EH (cell line): ENCODE measurements at places on chromosomes 1 and 21.

DNA sequence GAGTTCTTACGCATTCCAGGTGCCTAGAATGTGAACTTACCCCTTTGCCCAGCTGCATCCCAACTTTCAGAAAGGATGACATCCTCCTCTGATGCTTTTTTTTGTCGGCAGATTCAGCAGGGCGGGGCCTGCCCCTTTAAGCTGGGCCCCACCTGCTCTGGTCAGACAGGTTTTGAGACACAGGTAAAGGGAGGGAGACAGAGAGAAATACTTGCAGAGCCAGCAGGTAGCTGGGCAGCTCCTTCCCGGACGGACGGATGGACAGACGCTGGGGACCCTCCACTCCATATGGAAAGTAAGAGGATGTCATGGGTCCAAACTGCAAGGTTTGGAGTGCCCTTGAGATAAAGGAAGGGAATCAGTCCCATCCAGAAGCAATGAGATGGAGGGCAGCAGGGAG, at the start of gene TMEM79:
Gene TMEM79 (plus strand): TSS at position 214 of the 400 bp plus-strand sequence. CDS start 902 bp downstream, outside the sequence.
- DNase-seq, result no peak

GRCh38 chr1:20476265-20477038, 9.6 kb downstream of the CAMK2N1 start:
- peak; percentile 72 for DNase-seq

GRCh38 chr1:970242-970972, 4.1 kb downstream of the PLEKHN1 start:
- no peak for DNase-seq

GRCh38 chr1:27878039-27878438, 5.7 kb downstream of the THEMIS2 start:
- no peak for DNase-seq

GRCh38 chr1:30472526-30472925, 250.9 kb downstream of the MATN1 start:
- DNase-seq, result no peak

DNA sequence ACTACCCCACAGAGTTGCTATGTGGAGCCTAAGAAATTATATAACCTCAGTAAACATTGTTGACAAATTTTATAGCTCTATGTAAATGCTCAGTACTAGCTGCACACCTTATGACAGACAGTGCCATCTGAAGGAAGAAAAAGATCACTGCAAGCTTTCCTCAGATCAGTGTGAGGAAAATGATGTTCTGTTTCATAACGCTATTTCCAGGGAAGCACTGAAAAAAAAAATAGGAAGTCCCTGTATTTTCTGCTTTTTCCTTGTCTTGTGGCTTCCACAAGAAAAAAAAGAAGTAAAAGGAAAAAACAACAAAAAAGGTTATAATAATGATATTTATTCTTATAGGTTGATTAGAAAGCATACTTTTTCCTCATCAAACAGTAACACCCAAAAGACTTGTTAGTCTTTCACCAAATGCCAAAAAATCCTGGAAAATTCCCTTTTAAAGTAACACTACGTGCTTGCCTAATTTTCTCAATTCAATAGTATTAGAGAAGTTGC, 23.2 kb downstream of the LYST start:
- DNase-seq, result peak; percentile 58

- no peak for DNase-seq
These were observed 369.3 kb upstream of the C1orf174 start for GRCh38 chr1:4269330-4269729.

DNA sequence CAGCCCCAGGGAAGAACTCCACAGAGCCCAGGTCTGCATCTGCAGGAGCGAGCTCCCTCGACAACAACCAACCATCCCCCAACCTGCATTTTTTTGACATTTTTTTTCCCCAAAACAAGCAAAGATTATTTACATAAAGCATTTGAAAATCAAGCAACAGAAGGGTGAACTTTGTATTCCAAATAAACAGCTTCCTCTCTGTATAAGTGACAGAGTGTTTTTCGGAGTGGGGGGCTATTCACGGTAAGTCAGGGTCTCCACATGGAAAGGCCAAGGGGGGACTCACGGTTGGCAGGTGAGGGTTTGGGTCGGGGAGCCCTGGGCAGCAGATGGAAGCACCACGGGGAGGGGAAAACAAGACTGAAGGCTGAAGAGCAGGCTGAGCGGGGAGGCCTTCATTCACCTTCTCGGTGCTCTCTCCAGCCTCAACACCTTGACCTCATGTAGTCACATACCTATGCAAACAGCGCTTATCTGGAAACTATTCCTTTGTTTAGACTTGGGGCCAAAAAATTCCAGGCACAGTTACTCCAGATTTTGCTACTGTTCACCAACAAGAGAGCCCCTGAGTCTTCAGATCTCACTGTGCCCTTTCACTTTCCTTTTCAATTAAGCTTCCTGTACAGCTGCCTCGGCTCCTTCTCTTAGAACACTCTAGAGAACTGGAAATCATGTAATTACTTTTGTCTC, 27.6 kb downstream of the C2CD2 start:
- DNase-seq, result peak; percentile 53

- no peak for DNase-seq
These were observed 33.5 kb downstream of the PCAT6 start for GRCh38 chr1:202844259-202844658.

GRCh38 chr1:190416239-190416638, 61.4 kb downstream of the BRINP3 start:
- no peak for DNase-seq

- no peak for DNase-seq
These were observed 24.5 kb upstream of the CYP4B1 start for GRCh38 chr1:46774297-46774696.

DNA sequence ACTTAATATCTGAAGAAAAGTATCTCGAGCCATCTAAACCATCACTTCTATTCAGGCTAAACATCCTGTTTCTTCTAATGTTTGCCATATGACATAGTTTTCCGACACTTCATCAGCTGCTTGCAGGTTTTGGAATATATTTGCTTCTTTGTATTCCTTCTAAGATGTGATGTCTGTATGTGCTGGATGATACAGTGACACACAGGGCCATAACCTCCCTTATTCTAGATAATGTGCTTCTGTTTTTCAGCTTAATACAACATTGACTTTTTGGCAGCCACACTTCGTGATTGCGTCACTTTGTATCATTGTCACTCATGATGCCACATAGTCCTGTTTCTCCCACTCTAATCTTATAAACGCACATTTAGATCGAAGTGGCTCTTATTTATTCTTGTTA, 156.3 kb downstream of the CRB1 start:
- no peak for DNase-seq

- no peak for DNase-seq
These were observed 18.8 kb downstream of the DHDDS start for GRCh38 chr1:26450908-26451307.

DNA sequence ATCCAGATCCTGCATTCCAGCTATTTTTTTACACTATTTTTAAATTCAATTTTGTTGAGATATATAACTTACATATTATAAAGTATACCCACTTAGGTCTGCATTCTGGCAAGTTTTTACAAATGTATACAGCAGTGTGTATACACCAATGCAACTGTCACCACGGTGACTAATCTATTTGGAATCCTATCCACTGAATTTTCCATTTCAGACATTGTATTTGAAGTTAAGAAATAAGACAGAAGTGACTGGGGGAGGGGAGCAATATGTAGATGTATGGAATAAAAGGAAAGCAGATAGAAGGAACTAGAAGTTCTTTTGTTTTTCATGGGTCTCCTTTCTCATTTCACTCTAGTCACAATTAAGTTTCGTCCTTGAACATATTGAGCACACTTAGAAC, 431.5 kb upstream of the CHRM3 start:
- DNase-seq, result no peak

GRCh38 chr1:114454539-114454938, 56.5 kb downstream of the TRIM33 start:
- DNase-seq, result no peak

DNA sequence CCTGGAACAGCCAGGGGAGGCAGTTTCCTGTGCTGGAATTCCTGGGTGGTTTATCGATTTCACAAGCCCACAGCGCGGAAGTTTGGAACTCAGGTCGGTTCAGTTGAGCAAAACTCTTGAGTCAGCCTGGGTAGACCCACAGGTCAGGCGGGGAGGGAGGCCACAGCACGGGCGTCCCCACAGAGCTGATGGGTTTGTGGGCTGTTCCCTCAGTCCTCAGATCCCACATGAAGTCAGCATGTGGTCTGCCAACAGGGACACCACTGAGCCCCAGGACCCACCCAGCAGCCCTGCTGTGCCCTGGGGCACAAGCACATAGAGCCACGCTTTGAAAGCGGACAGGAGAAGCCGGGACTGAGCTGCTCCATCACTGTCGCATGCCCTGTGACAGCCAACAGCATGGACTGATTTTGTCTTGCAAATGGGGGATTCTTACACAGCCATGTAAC, 17.4 kb downstream of the BMP8A start:
- peak; percentile 31 for DNase-seq

DNA sequence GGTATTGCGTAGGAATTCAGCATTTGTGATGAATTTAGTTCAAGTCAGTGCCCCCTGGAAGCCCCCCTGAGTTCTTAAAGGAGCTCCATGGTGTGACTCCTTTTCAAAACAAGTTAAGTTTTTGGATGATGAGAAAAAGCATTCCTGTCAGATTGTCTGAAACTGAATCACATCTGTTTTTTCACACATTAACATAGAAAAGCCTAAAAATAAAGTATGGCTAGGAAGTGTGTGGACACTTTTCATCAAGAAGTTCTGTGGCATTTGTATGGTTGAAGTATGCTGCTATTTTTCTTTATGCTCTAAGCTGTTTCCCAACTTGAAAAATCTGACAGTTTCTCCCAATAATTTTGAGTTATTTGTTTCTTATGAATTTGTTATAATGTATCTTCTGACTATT, 33.7 kb downstream of the PRDM2 start:
- DNase-seq, result peak; percentile 12

DNA sequence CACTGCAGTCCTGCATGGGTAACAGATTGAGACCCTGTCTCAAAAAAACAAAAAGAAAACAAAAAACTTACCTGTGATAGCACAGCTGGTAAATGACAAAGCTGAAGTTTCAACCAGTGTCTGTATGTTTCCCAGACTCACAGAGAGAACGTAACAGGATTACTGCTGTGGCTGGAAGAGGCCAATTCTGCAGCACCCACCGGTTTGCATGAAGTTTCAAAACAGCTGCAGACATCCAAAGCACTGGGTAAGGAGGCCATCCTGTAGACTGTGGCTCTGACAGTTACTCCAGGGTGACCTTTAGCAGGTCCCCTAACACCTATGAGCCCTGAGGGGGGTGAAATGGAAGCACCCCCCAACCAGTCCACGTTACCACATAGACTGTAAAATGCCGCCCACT, 7.5 kb downstream of the ID3 start:
- no peak for DNase-seq

GRCh38 chr1:58454385-58454784, 92.1 kb downstream of the OMA1 start:
- DNase-seq, result no peak

- DNase-seq, result no peak
These were observed 123.2 kb downstream of the PTPRC start for GRCh38 chr1:198761859-198762616.

- DNase-seq, result no peak
These were observed 44.9 kb upstream of the TSPAN2 start for GRCh38 chr1:115134231-115134630.

DNA sequence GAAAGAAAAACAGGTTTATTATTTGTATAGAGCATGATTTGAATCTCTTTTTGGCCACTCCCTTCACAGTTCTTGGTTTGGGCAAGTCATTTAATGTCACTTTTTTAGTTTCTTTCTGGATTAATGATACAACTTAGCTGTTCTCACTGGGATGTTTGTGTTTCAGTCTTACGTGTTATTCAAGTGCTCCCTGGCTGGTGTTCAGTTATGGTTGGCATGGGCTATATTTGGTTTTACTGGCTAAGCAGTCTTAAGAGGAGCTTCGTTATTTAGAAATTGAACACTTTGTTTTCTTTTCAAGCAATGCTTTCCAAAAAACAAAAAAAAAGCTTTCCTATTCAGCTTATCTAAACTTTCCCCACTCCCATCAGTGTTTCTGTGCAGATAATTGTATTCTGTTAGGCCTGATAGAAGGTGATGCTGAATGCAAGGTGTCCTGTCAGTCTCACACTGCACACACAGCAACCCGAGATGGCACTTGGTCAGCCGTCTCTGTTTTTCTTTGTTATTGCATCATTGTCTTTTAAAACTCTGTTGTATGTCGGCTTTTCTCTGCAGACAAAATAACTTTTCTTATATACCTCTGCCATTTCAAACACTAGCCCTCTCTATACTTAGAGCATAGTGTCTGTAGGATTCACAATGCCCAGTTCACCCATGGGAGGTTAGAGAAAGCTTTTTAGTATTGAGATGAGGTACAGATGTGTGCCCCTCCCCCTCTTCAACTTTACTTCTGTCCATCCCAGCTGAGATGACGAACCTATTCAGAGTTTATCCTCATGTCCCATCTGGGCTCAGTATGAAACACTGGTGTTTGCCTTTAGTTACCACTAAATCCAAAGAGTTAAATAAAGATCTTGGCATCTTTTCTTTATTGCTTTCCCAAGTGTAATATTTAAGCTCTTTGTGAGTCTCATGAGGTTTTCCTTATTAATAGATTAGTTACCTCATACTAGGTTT, 80.2 kb downstream of the VPS13D start:
- no peak for DNase-seq

DNA sequence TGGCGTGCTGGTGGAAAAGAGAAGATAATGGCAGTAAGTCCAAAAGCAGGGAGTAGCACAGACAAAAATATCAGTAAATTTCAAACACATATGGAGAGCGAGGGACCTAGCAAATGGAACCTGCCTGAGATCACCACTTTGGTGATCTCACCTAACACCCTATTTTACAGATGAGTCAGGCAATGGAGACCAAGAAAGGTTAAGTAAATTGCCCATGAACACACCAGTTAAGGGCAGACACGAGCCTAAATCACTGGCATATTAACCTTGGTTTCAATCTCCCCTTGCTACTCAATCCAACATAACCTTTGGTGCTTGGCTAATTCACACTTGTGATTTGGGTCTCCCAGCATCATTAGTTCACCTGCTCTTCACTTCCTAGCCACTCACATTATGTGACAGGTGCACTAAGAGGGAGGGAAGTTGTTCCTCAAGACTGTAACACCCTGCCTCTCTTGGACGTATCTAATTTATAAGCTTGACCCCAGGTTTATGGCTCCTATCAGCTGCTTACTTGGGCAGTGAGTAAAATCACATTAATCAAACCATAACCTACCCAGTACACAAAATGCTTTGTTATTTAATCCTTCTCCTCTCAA, 11.5 kb downstream of the ZNF697 start:
- DNase-seq, result no peak

DNA sequence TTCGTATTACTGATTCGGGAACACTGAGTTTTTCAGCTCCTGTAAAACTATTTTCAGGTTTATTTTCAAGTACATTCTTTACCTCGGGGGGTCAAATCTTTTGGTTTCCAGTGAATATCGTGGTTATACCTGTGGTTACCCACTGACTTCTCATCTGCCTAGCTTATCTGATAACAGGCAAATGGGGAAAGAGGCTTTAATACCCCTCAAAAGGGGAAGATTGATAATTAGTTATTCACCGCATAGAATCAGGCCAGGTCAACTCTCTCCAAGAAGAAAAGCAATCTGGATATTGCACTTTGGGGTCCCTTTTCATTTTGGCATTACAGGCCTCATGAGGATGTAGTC, 23.0 kb downstream of the RUNX1 start:
- no peak for DNase-seq

GRCh38 chr21:44425307-44425894, 29.9 kb upstream of the LRRC3 start:
- no peak for DNase-seq

GRCh38 chr1:149843431-149844041, 55.8 kb upstream of the BOLA1 start:
- no peak for DNase-seq

- no peak for DNase-seq
These were observed at the start of gene CADM3 for GRCh38 chr1:159171254-159171687. CADM3 (plus strand) TSS chr1:159171615; CDS start chr1:159171766, 151 bp downstream.

GRCh38 chr1:229102741-229103391, 168.0 kb upstream of the RAB4A start:
- DNase-seq, result peak; percentile 14
